ENCODE measurements at places on chromosomes 1 and 21.
A peak's percentile ranks its signal among the peaks of the same experiment; 100 is the strongest.

GRCh38 chr1:200665861-200666260 is 3.8 kb downstream of the DDX59 start:
- DNase-seq, result no peak

- DNase-seq, result no peak
Measured at GRCh38 chr21:33197496-33197895, 32.2 kb upstream of the IFNAR2 start.

DNA sequence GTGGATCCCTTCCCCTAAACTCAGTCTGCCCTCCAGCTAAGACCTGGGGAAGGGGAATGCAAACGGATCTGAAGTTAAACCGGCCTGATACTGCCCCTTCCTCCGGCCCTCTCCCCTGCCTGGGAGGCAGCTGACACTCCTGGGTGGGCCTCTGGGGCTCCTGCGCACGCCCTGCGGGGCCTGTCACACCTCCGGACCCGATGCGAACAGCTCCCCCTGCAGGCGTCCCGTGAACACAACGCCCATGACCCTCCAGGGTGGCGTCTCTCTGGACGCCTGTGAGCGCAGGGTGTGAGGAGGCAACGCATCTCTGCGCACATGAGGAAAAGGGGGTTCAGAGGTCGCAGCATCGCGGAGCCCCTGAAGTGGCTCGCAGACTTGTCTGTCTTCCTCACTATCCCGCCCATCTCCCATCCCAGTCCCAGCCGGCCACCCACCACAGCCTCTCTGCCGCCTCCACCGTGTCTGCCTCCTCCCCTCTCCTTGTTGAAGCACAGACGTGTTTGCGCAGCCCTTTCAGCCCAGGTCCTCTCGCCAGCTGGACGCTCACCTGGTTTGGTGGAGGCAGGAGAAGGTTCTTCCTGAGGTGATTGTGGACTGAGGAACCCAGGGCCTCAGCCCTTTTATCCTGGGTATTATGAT is 421 bp upstream of the LCE3A start:
- no peak for DNase-seq

GRCh38 chr1:202643397-202644218 is 66.6 kb downstream of the SYT2 start:
- peak; percentile 38 for DNase-seq

GRCh38 chr1:33099290-33100118 is 18.6 kb downstream of the AZIN2 start:
- DNase-seq, result no peak

- no peak for DNase-seq
Measured at GRCh38 chr1:98496256-98496995, 165.1 kb upstream of the SNX7 start.

DNA sequence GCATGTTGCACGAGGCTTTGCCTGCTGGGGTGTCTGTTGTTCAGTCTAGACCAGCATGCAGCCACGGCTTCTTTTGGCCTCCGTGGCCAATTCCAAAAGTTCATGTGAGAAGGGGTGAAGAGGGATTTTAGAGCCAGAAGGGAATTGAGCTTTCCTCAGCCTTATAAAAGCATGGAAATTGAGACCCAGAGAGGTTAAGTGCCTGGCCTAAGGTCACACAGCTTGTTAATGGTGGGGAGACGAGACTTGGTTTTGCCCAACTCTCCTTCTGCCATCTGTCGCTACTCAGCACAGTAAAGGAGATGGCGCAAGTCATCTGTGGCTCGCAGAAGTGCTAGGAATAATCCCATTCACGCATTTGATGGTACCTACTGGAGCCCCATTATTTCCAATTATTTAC is 25.7 kb downstream of the ZBTB18 start:
- DNase-seq, result no peak

GRCh38 chr1:11187000-11187399 is 2.2 kb upstream of the ANGPTL7 start:
- DNase-seq, result no peak

- DNase-seq, result no peak
Measured at GRCh38 chr21:29738730-29739129, 201.1 kb downstream of the GRIK1 start.

GRCh38 chr1:209770636-209771415 is 13.5 kb downstream of the C1orf74 start:
- no peak for DNase-seq

DNA sequence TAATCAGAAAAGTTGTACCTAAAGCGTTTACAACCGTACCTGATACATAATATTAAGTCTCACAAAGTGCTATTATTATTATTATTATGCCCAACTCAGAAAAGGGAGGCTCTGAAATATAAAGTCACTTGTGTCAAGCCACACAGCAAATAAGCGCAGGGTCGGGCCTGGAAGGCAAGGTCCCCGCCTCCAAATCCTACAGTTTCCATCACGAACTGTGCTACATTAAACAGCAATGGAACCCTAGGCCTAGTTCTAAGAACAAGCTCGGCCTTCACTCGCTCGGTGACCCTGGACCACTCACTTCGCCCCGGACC is 549 bp downstream of the PARS2 start:
- no peak for DNase-seq
